Stimulated activated CD4-positive, alpha-beta T cell treated with anti-CD3 and anti-CD28 coated beads, TNF-alpha, amount 100 ng/mL, for 1 hour (primary cell): ENCODE measurements at places on chromosomes 12 and 14.

DNA sequence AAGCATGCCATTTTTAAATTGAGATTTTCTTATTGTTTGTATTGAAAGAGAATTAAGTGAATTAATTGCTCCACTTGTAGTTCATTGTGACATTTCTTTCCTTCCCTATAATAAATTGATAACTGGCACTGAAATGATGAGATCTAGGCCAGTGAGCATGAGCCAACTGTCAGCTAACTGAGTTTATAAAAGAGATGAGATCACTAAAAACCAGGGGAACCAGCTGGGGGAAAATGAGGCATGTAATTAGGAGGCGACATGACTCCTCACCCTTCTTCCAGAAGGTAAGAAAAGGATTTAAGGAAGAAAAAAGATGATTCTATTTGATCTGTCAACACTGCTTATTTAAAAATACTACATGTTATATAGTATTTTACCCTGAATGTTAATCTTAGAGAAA is 104.5 kb upstream of the DNM1L start:
- no peak for DNase-seq

DNA sequence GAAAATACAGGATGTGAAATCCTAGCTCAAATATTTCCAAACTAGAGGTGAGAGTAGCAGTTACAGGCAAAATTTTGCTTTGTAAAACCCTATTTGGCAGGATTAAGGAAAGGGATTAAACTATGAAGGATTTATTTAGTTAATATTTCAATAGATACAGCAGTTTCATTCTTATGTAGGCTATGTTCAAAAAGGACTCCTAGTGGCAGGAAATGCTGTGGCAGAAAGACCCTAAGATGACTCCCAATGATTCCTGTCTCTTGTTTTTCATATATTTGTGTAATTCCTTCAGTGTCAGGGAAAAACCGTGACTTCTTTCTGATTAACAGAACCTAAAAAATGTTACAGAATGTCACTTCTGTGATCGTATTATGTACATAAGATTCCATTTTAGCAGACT is 299.5 kb upstream of the RPL10L start:
- DNase-seq, result no peak

- DNase-seq, result no peak
Measured at GRCh38 chr14:63295231-63295685, 23.5 kb downstream of the GPHB5 start.

- no peak for DNase-seq
Measured at GRCh38 chr14:29548948-29549370, 378.7 kb downstream of the PRKD1 start.

- DNase-seq, result no peak
Measured at GRCh38 chr14:104557766-104558165, 21.8 kb upstream of the C14orf180 start.

DNA sequence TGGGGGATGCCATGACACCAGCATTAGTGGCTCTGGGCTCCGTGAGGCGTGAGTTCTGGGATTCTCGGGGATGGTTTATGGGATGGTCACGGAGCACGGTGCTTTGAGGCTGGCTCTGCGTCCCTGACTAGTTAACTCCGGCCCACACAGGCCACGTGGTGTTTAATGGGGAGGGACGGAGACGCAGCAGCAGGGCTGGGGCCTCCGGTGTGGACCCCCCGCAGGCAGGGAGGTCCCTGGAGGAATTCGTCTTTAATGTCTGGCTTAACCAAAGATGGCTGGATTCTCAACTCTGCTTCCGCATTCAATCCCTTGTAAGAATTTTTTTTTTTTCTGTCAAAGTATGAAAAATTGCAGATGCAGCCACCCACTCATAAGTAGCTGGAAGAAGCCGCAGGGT is 86.4 kb upstream of the RFLNA start:
- DNase-seq, result no peak

DNA sequence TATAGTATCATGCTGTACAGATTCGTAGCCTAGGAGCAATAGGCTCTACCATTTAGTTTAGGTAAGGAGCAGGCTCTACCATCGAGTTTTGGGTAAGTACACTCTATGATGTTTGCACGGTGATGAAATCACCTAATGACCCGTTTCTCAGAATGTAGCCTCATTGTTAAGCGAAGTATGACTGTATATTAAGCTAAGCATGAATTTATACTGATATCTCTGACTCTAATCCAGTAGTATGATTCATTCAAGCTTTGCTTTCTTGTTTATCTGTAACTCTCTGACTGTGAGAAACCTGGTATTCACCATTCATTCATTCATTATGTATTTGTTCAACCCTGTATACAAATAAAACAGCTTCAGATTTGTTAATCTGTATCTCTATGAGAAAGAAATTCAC is 283.9 kb upstream of the PRICKLE1 start:
- no peak for DNase-seq

DNA sequence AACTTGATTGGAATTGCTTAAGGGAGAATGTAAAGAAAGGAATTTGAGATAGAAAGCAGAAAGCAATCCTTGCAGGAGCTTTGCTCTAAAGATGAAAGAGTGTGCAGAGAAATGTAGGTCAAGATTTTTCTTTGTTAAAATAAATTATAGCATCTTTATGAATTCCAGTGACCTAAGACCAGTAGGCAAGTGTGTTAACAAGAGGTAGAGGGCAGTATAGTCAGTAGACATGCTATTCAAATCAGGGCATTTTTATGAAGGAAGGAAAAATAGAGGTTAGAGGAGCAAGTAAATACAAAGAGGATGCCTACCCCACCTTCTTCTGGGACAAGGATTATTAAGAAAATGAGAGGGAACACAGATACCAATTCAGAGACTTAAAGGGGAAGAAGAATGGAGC is 148.5 kb downstream of the PLCZ1 start:
- DNase-seq, result no peak

DNA sequence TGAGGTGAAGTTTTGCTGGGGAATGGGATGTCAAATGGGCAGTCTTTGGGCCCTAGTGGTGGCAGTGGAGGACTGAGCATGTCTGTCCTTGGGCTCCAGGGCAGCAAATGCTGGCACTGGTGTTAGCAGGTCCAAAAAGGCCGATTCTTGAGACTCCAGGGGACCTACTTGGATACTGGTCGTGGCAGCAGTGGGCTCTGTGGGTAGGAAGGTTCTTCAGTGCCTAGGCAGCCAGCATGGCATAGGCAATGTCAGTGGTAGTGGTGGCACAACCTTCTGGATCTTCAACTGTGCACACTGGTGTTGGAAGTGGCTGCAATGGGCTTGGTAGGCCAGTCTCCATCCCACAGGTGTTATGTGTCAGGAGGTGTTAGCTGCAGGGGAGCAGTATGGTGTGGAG is 334.7 kb upstream of the KITLG start:
- DNase-seq, result no peak
